ENCODE measurements at places on chromosomes 7 and 10.
A peak's percentile ranks its signal among the peaks of the same experiment; 100 is the strongest.

DNA sequence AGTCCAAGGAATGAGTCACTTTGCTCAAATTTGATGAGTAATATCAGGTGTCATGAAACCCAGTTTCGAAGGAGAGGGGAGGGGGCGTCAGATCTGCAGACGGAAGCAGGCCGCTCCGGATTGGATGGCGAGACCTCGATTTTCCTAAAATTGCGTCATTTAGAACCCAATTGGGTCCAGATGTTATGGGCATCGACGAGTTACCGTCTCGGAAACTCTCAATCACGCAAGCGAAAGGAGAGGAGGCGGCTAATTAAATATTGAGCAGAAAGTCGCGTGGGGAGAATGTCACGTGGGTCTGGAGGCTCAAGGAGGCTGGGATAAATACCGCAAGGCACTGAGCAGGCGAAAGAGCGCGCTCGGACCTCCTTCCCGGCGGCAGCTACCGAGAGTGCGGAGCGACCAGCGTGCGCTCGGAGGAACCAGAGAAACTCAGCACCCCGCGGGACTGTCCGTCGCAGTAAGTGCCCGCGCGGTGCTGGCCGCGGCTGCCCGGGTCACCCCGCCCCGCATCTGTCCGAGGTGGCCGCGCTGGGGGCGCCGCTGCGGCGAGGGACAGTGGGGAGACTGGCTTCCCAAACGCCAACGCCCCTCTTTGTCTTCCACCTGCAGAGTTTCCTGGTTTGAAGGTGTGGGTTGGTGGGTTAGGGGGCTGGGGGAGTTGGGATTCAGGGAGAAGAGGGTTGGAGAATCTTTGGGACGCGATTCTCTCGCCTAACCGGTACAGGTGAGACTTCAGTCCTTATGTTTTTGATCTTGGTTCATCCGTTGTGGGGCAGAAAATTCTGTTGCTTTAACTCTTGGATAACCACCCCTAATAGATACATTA is at the start of gene TAC1:
Gene TAC1 (plus strand): TSS at position 351 of the 829 bp plus-strand sequence. CDS start 527 bp downstream, outside the sequence.
- no peak for DNase-seq

DNA sequence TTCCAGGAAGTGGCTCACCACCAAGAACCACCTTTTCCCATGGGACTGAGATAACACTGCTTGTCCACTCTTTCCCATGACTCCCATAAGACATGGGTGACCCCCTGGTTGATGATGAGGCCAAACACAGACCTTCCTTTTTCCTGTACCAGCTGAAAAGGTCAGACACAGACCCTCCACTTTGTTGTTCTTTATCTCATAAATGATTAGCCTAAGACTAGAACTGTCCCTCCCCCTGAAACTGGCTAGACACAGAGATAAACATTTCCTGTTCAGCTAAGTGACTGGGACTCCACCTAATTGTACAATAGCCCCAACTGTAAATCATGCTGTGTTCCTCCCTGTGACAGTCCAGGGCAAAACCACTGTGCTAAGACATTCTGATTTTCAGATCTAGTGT is 8.2 kb upstream of the NRG3 start:
- DNase-seq = no peak

- DNase-seq = no peak
Observed at GRCh38 chr10:3692387-3692999, 92.5 kb downstream of the KLF6 start.

GRCh38 chr10:5563991-5564536 is 39.3 kb downstream of the CALML3 start:
- no peak for DNase-seq

DNA sequence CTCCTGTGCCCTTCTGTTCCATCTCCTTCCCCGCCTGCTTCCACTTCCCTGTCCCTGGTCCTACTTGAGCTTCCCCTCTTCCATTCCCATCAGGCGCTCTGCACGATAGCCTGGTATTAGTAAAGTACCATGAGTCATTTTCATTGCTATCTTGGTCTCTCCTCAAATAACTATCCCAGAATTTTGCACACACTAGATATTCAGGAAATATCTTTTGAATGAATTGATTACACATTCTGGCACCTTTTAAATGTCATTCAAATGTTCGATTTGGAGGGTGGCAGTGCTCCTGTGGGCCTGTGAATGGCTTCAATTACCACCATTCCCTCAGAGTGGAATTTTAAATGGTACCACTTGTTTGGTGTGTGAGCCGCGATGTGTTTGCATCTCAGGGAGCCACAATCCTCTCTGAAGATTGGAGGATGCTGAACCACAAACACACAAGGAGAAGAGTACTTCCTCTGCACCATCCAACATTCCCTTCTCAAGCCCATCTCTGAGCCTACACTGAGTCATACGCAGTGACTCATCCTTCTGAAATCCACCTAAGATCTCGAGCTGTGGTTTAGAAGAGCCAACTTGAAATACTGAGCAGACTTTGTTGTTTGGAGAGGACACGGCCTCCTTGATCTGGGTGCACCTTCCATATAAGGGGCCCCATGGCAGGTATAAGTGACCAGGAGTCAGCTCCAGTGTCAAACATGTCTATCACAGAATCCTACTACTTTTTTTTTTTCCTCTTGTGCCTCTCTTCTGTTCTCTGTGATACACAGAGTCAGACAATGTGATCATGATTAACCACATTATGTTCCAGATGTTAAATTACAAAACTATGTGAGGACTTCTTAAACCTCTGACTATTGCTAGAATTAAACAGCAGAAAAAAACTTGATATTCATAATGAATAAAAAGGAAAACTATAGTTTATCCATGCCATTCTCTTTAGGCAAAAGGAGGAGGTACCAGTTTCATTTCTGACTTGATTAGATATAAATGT is 81.9 kb downstream of the BMPER start:
- no peak for DNase-seq

DNA sequence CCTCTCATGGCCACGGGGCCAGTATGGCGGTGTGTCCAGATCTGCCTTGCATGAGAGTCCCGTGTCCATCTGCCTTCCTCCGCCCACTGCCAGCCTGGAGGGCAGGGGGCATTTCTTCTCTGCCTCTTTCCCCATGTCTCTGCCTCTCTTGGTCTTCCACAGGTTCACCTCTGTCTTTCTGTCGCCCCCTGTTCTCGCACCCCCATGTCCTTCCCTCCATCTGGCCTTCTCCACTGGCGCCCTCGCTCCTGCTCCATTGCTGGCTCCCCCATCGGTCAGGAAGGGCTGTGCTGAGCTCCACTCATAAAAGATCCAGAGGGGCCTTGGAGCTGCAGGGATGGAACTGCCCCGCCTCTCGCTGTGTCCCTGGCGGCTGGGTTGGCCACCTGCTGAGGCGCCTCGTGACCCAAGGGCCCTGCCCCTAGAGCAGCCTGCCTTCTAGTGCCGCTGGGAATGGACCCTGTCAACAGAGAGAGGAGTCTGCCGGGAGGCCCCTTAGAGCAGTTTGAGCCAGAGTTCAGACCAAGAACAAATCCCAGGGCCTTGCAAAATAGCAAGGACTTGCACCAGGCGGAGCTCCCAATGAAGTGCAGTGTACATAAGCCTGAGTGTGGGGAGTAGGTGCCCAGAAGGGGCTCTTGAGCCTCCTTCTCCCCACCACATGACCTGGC is 42.0 kb downstream of the GOLGA7B start:
- DNase-seq = no peak

- DNase-seq = no peak
Observed at GRCh38 chr7:138127996-138128395, 51.7 kb downstream of the AKR1D1 start.

DNA sequence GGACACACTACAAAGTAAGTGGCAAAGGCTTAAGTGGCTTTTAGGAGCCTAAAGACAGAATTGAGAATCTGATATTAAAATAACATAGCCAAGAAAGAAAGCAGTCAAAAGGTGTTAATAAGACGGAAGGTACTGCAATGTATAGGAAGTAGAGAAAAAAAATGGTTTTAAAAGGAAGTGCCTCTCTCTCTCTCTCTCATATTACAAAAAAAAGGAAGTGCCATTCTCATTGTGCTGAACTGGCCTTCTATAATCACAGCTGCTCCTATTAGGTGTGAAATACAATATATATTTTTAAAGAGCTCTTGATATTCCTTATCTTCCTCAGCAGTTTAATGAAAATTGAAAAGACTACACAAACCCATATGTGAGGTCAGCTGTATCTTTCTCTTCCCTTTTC is 199.4 kb upstream of the NPVF start:
- DNase-seq = no peak

GRCh38 chr10:31299119-31299518 is 19.9 kb upstream of the ZEB1 start:
- DNase-seq = peak; percentile 19

DNA sequence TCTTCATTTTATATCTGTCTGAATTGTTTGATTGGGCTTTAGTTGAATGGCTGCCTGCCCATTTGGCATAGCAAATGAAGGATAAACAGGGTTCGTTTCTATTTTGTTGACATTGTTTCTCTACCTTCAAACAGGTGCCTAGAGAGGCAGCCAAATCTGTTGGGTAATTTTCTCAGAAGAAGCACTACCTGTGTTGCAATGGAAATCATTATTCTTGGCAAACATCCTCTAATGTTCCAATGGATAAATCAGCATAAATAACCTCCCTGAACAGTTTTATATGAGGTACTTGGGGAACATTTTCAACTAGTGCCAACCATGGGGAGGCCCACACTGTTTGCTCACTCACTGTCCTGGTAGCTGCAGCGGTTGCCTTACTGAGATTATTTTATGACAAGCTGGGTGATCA is 64.4 kb upstream of the PLPP4 start:
- no peak for DNase-seq

GRCh38 chr10:43249151-43249961 is 17.5 kb downstream of the RASGEF1A start:
- DNase-seq = no peak

- no peak for DNase-seq
Observed at GRCh38 chr10:8060704-8061121, 6.2 kb downstream of the GATA3 start.

DNA sequence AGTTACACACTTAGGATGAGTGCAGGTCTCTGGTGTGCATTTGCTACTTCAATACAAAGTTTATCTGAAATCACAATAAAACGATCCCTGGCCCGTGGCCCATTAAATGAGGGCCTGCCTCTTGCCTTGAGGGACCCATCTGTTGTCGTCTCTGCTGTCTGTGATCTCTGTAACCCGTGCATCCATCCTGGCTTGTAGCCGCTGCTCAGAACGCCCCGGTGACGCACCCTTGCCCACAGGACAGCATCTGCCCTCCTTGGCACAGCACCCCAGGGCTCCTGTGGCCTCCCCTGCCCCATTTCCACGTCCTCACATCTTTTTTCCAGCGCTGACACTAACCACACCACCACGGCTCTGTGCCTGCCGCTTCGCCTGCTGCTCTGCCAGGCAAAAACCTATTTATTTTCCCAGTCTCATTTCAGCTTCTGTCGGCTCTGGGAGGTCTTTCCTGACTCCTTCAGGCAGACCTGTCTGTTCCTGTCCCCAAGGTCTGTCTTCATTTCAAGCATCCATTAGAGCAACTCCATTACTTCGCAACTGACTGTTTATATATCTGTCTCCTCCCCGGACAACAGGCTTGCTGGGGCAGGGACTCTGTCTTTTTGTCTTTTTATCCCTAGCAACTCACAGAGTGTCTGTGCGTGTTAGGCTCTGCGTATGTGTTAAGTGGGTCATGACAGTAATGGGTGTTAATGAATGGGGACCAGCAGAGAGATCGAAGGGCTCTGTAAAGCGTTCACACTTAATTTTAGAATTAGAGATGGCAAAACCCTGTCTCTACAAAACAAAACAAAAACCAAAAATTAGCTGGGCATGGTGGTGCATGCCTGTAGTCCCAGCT is 16.4 kb downstream of the CARD11 start:
- DNase-seq = no peak

DNA sequence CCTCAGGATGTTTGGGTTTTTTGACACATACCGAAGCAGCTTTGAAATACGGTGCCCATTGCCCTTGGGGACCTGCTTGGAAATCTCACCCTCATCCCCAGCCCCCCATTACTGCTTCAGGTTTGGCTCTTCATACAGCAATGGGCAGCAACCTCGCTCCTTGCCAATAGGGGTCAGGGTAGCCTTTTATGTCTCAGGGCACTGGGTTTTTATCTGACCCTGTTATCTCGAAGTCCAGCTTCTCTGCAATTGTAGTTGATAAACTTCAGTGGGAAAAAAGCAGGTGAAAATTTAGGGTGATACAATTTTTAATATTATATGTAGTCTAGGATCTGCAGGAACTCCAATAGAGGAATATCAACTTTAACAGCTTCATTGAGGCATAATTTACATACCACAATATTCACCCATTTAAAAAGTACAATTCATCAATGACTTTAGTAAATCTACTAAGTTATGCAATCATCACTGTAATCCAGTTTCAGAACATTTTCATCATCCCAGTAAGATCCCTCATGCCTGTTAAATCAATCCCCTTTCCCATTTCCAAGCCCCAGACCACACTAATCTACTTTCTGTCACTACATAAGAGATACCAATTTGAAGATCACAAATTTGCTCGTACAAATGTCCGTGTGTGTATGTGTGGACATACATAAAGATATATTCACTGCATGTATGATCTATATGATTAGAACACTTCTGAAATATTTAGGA is 386.2 kb downstream of the KCNMA1 start:
- DNase-seq = no peak

GRCh38 chr10:13813550-13813949 is 226.8 kb downstream of the PRPF18 start:
- DNase-seq = no peak

DNA sequence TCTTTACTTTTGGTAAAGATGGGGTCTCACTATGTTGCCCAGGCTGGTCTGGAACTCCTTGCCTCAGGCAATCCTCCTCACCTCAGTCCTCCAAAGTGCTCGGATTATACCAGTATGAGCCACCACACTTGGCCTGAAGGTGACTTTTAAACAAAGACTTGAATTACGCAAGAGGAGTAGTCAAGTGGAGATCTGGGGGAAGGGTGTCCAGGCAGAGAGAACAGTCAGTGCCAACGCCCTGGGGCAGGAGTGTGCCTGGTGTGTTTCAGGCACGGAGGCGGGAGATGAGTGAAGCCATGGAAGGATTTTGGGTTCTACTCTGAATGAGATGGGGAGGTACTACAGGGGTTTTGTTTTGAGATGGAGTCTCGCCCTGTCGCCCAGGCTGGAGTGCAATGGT is 82.6 kb upstream of the NPTX2 start:
- DNase-seq = no peak

DNA sequence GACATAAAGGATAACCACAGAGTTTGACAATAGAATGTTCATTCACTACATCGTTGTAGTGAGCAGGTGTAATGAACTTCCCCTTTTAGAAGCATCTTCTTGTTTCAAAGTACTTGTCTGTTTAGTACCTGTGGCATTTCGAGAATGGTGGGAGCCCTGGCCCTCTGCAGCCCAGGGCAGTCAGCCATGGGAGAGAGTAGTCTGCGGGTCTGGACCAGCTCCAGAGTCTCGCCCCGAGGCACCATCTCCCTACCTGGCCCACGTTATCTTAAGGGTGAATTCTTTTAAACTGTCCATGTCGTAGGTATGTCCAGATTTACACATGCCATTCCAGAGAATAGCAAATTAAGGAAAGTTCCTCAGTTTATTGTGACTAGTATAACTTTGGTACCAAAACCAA is 99.7 kb downstream of the BMPR1A start:
- no peak for DNase-seq
